Central memory CD8-positive, alpha-beta T cell (primary cell): ENCODE measurements at places on chromosomes 12 and 14.

DNA sequence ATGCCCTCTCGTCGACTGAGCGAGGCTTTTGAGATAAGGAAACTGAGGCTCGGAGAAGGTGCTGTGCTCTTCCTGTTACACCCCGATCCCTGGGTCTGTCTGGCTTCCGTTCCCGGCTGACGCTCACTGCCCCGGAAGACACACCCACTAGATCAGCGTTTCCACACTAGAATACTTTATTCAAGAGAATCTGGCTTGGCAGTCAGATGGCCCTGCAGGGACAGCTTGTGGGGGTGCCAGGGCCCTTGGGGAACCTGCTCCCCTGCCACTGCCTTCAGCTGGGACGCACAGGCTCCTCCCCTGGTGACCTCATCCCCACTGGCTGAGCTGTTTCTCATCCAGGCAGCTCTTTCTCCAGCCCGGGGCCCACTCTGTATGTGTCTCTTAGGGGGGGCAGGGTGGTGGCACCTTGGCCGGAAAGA, 13.7 kb downstream of the PGF start:
- H3K4me1 ChIP-seq = peaks cover 31% of the 10 kb centered on the region
- no peaks in the 10 kb centered on the region for H3K27me3 ChIP-seq
- H3K36me3 ChIP-seq = no peaks in the 10 kb centered on the region
- DNase-seq = no peak
- peak overlapping the region; percentile 86 for H3K27ac ChIP-seq
- peak overlapping the region; percentile 69 for H3K4me3 ChIP-seq

DNA sequence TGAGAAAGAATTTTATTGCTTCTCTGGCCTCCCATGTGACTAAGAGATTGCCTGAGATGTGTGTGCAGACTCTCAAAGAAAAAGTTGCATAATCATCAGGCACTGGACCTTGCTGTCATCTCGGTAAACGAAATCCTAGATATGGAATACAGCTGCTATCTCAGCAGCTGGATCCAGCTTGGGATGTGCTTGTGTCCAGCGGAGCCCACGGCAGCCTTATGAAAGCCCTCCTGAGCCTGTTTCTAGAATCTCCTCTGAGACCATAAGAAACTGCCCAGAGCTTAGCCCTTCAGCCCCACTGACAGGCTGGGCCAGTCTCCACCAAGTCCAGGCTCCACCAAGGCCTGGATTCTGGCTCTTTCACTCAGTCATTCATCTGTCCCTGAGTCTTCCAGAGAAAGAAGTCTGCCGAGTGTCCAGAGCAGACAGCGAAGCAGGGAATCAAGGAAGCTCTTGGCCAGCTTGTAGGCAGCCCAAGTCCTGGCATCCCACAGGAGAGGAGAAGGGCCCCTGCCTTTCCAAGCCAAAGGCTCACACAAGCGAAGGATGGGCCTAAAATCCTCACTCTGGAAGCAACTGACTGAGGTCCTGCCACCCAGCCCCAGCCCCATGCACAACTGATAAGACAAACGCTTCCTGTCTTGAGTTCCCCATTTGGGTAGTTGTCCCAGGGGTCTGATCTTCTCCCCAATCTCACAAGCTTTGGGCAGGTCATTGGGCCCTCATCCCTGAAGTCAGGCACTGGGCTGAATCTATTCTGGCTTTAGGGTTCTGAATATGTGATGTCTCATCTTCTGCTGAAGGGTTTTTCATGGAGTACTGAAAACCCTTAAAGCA, 97.8 kb downstream of the SEC23A start:
- H3K27me3 ChIP-seq = no peaks in the 10 kb centered on the region
- H3K27ac ChIP-seq = no peak overlapping the region
- no peak overlapping the region for H3K4me3 ChIP-seq
- DNase-seq = no peak
- H3K36me3 ChIP-seq = no peaks in the 10 kb centered on the region

- H3K27me3 ChIP-seq = peaks cover 17% of the 10 kb centered on the region
- H3K4me3 ChIP-seq = no peak overlapping the region
- H3K27ac ChIP-seq = no peak overlapping the region
- no peak for DNase-seq
Measured at GRCh38 chr12:100383586-100384558, 27.0 kb downstream of the SLC17A8 start.

- H3K27ac ChIP-seq = peak overlapping the region; percentile 99
- no peaks in the 10 kb centered on the region for H3K27me3 ChIP-seq
- peaks cover 56% of the 10 kb centered on the region for H3K36me3 ChIP-seq
- no peak for DNase-seq
- H3K4me3 ChIP-seq = peak overlapping the region; percentile 89
Measured at GRCh38 chr12:92146497-92147224, 1.0 kb upstream of the BTG1 start.

DNA sequence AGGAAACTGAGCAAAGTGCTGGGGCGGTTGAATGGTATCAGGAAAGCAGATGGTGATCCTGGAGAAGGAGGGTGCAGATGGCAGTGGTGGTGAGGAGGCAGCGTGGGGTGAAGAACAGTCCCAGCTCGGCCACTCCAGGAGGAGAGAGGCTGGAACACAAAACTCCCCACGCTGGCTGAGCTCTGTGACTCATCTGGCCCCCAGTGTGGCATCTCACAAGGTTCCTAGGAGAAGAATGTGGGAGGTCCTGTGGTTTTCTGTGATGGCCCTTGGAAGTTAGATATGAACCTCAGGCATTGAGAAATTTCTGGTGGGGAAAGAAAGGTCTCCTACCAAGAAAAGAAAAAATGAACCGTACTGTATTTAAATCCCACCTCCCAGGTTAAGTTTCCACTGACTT, 8.0 kb upstream of the NRXN3 start:
- no peaks in the 10 kb centered on the region for H3K4me1 ChIP-seq
- DNase-seq = no peak
- no peaks in the 10 kb centered on the region for H3K36me3 ChIP-seq

GRCh38 chr14:73521229-73521628, 15.7 kb upstream of the ACOT1 start:
- H3K4me1 ChIP-seq = no peaks in the 10 kb centered on the region
- H3K36me3 ChIP-seq = peaks cover 1% of the 10 kb centered on the region
- H3K27ac ChIP-seq = no peak overlapping the region
- H3K27me3 ChIP-seq = no peaks in the 10 kb centered on the region

DNA sequence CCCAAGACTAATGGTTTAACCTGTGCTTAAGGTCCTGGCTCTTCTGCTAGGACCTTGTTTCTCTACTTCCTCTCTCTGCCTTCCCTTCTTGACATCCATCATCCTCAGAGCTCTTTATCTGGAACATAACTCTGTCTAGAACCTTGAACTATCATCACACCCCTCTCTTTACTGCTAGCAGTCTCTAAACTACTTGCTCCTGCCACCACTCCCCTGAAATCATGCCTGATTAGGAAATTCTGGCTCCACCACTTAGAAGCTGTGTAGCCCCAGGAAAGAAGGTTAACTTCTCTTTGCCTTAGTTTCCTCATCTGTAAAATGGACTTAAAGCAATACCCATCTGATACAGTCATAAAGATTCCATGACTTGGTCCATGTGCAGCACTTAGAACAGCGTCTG, 9.1 kb downstream of the SLC38A1 start:
- no peaks in the 10 kb centered on the region for H3K27me3 ChIP-seq
- no peak for DNase-seq
- H3K27ac ChIP-seq = no peak overlapping the region
- H3K36me3 ChIP-seq = peaks cover 33% of the 10 kb centered on the region

DNA sequence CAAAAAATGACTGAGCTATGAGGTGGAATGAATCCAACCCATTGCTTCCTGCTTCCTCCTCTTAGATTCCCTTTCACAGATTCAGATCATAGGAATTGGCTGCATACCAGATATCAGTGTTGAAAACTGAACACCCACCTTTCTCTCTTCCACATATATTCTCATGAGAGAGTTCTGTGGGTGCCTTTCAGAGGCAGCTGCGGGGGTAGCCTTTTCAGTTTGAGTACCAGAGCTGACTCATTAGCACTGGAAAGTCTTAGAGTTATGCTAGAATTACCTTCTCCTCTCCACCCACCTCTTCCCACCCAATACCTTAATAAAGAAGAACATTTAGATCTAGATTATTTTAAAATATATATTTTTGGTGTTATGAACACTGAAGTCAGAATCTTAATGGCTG, 495.4 kb upstream of the SEL1L start:
- DNase-seq = no peak
- H3K4me1 ChIP-seq = no peaks in the 10 kb centered on the region
- H3K4me3 ChIP-seq = no peak overlapping the region
- H3K27ac ChIP-seq = no peak overlapping the region
- no peaks in the 10 kb centered on the region for H3K36me3 ChIP-seq

DNA sequence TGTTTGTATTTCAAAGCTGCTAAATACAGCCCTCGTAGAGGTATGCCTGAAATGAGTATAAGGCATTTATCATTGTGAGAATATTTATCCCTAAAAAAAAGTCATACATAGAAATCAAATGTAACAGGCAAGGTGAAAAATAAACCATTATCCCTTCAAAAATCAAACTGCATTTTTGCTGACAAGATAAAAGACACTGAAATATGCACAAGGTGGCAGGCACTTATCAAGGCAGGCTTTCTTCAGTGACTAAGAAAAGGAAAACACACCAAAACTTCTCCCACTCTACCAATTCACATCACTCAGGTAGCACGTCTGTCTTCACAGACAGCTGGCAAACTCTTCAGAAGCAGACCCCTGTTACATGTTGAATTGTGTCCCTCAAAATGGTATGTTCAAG, 23.6 kb downstream of the ARMH4 start:
- H3K4me3 ChIP-seq = no peak overlapping the region
- H3K27ac ChIP-seq = no peak overlapping the region
- no peak for DNase-seq
- no peaks in the 10 kb centered on the region for H3K4me1 ChIP-seq
- H3K36me3 ChIP-seq = no peaks in the 10 kb centered on the region
- H3K27me3 ChIP-seq = peaks cover 47% of the 10 kb centered on the region

- H3K4me3 ChIP-seq = no peak overlapping the region
- H3K27ac ChIP-seq = no peak overlapping the region
- H3K4me1 ChIP-seq = peaks cover 5% of the 10 kb centered on the region
Measured at GRCh38 chr12:92488735-92489134, 214.1 kb upstream of the PLEKHG7 start.

DNA sequence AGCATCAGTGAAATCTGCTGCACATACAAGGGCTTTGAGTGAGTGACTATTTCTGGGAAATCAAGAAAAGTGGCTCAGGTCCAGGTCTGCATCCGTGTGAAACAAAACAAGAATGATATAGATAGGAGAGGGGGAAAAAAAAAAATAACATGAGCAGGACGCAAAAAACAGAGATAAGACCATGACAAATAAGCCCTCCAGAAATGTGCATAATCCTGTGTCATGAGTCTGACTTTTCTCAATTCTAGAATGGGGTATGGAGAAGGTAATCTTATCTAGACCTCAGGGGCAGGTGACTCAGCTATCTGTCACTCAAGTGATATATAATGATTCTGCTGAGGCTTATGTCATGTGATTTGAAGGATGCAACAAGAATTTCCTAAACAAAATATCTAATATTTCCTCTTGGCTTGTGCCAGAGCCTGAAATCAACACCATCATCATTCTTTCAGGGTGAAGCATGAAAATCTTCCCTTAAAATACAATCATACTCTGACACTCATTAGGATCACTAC, 250.0 kb downstream of the PHLDA1 start:
- H3K36me3 ChIP-seq = no peaks in the 10 kb centered on the region
- peaks cover 6% of the 10 kb centered on the region for H3K4me1 ChIP-seq

GRCh38 chr14:60183741-60184140, 18.5 kb upstream of the DHRS7 start:
- H3K4me1 ChIP-seq = peaks cover 15% of the 10 kb centered on the region
- no peaks in the 10 kb centered on the region for H3K27me3 ChIP-seq
- H3K4me3 ChIP-seq = peak overlapping the region; percentile 73
